Activated CD4-positive, alpha-beta T cell treated with anti-CD3 and anti-CD28 coated beads, Interleukin-2, amount 50 U/mL, for 24 hours (primary cell): ENCODE measurements at places on chromosomes 11 and 22.

GRCh38 chr22:33572086-33572485 is 348.2 kb downstream of the LARGE1 start:
- DNase-seq = no peak

GRCh38 chr11:104078245-104078644 is 41.8 kb downstream of the DDI1 start:
- DNase-seq = no peak

GRCh38 chr11:99739464-99740089 is 718.8 kb downstream of the CNTN5 start:
- DNase-seq = no peak

DNA sequence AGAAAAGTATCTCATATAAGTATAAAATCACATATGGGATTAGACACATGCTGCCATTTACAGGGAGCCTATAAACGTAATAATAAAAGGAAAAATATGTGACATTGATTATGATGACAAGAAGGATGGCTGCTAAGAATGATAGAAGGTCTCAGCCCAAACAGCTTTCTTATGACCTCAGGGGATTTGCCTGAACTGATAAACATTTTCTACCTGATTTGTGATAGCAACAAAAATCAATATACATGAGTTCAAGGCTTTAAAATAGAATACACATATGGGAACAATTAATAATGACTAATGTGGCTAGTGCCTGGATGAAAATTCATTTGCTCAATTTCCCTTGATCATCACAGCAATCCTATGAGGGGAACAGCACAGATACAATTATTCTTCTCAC is 636.8 kb upstream of the CCDC90B start:
- DNase-seq = no peak

- DNase-seq = no peak
These were observed 25.7 kb downstream of the LRFN4 start for GRCh38 chr11:66882561-66883015.

DNA sequence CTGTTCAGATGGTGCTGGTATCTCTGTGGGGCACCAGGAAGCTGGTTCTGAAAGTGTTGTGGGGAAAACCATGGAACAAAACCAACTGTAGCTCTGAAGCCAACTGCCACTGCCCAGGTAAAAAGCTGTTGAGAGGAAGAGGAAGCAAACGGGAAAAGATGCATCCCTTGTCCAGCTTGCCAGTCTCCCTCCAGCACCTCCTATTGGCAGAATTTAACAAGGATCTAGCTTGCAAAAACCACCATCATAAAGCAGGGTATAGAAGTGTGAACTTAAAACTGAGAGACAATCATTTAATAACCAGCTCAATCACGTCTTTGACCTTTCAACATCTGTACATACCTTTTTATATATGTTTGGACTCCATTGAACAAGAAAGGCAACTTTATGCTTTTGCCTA is 4.5 kb downstream of the PATE1 start:
- no peak for DNase-seq

GRCh38 chr11:17821648-17822400 is 87.2 kb downstream of the KCNC1 start:
- no peak for DNase-seq

- no peak for DNase-seq
These were observed 541.9 kb upstream of the CCDC90B start for GRCh38 chr11:83827940-83828554.

GRCh38 chr11:17413414-17414316 is 25.2 kb upstream of the KCNJ11 start:
- no peak for DNase-seq

- no peak for DNase-seq
These were observed 129.1 kb downstream of the APOL5 start for GRCh38 chr22:35846804-35847203.

- DNase-seq = no peak
These were observed 107.6 kb downstream of the CSNK2A3 start for GRCh38 chr11:11245453-11245852.

GRCh38 chr11:99199341-99199740 is 178.6 kb downstream of the CNTN5 start:
- DNase-seq = no peak

DNA sequence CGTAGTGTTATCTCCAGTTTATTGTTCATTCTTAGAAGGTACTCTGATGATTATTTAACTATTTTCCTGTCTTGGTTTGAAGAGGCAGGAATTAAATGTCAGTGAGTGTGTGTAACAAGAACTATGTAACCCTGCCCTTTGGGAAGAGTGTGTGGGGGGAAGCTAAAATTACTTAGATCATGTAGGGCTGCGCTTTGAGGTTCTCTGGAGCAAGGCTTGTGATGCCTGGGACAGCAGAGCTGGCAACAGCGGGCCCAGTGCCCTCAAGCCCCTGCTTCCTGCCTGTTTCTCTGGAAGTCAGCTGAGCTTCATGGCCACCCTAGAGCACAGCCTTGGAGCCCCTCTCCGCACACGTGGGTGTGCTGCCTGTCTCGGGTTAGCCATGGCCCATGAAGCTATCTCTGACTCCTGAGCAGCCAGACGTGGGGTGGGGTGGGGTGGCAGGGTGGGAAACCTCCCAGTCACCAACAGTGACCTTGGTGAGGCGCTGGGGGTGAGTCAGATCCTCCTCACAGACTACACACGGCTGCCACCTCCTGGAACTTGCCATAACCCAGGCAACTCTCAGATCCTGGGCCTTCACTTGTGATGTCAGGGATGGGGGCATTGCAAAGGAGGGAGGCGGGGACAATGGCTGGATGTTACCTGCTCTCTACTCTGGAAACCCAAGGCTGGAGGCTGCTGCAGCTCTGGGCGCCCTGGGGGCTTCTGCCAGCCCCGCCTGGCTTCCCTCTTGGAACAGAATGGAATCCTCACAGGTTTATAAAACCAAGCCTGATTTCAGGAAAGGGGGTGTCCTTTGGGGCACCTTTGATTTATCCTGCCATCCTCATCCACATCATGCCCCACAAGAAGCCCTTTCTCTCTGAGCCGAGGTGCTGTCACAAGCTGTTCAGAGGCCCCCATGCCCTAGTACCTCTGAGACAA is 88.6 kb downstream of the SNX19 start:
- no peak for DNase-seq

DNA sequence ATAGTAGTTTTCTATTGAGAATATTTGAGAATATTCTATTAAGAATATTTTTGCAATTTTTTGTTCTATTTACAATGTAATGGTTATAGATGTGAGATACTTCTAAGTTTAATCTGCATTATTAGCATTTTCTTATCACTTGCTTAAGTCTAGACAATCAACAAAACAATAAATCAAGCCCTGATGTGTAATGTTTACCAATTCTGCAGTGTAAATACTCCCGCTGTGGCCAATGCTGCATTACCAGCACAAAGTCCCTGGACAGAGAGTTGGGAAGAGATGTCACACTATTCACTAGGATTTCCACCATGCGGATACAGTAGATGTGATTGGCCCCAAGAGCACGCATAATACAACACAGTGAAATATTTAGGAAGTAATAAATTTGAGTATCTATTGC is 47.6 kb upstream of the GCAT start:
- DNase-seq = no peak

- DNase-seq = no peak
These were observed 1376.1 kb upstream of the TENM4 start for GRCh38 chr11:80816966-80817365.

DNA sequence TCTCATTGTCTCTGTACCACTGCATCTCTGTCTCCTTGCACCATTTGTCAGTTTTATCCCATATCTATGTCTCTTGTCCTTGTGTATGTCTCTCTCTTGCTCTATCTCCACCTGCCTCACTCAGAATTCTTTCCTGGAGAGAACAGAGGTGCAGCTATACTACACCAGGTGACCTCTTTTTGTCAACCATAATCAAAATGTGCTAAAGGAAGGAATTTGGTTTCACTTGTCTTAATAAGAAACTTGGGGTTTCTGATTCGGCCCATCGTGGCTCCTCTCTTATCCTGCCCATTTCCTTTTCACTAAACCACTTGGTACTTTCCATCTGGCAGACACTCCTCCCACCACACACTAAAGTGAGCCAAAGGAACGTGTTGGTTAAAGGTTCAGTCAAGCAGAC is 2.0 kb upstream of the C11orf42 start:
- no peak for DNase-seq
